Karpas-422 (cell line): ENCODE measurements at places on chromosomes 1 and 21. TPM values are rescaled to one million over a fixed set of nuclear protein-coding genes. Genes with fewer than 3 reads are reported as not detected.

IVL gene
- total RNA-seq, result not detected in 2 replicates

DNA sequence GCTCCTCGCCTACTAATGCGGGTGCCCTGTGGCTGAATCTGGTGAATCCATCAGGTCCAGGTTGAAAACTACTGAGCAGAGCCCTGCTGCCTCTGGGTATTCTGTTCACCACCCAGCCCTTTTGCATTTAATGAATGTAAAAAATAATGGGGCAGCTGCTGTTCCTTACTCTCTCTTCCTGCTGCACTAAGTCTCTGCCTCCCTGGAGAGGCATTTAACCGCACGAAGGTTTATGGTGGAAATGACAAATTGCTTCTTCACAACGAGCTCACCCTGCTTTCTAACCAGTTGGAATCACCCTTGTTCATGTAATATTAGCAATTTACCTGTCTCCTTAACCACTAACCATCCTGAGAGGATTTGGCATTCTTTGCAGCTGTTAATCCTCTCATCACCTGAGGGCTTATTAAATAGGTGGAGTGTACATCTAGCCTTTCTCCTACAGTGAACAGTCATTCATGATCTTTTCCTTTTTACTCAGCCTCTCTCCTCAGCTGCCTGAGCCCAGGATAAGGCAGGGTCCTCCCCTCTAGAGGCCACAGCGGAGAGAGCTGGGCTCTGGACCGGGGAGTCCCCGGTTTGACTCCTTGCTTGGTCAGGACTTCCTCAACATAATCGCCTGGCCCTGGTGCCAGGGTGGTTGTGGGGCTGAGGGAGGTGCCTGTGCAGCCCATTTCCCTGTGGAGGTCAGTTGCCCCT, 97.6 kb downstream of the NOS1AP start:
- H3K36me3 ChIP-seq, result no peaks in the 10 kb centered on the region
- H3K4me3 ChIP-seq, result no peak overlapping the region
- no peak for DNase-seq
- H3K27me3 ChIP-seq, result no peaks in the 10 kb centered on the region

DNA sequence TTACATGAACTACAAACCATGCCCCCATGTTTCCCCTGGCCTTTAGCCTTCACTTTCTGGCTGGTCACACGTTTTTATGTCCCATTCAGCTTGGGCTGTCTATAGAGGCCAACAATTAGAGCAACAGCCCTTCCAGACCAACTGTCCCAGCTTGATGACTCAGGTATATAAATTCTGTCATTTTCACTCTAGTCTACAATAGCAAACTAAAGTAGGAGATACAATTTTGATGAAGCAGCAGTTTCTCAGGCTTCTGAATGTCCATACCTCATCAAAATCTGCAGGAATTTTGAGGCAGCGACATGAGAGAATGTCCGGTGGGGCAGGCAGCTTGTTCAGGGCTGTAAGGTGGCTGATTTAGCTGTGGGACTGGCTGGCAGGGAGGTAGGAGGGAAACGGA, 45.6 kb upstream of the VAV3 start:
- no peaks in the 10 kb centered on the region for H3K27me3 ChIP-seq
- H3K27ac ChIP-seq, result no peak overlapping the region
- peaks cover 13% of the 10 kb centered on the region; the same call in 1 of the 2 replicates for H3K4me1 ChIP-seq
- H3K36me3 ChIP-seq, result no peaks in the 10 kb centered on the region
- DNase-seq, result no peak
- H3K4me3 ChIP-seq, result no peak overlapping the region

LRRC71 gene
- total RNA-seq, result not detected in 2 replicates

GRCh38 chr1:84350104-84350503, 48.2 kb upstream of the DNASE2B start:
- no peak for DNase-seq
- no peak overlapping the region for H3K27ac ChIP-seq
- H3K27me3 ChIP-seq, result no peaks in the 10 kb centered on the region
- no peaks in the 10 kb centered on the region for H3K36me3 ChIP-seq
- H3K4me1 ChIP-seq, result no peaks in the 10 kb centered on the region

- peak overlapping the region; percentile 51 for H3K27ac ChIP-seq
- DNase-seq, result peak; percentile 76
- H3K27me3 ChIP-seq, result no peaks in the 10 kb centered on the region
- peaks cover 9% of the 10 kb centered on the region; the same call in 1 of the 2 replicates for H3K36me3 ChIP-seq
These were observed 2.0 kb downstream of the EFHD2 start for GRCh38 chr1:15411593-15412137.

DNA sequence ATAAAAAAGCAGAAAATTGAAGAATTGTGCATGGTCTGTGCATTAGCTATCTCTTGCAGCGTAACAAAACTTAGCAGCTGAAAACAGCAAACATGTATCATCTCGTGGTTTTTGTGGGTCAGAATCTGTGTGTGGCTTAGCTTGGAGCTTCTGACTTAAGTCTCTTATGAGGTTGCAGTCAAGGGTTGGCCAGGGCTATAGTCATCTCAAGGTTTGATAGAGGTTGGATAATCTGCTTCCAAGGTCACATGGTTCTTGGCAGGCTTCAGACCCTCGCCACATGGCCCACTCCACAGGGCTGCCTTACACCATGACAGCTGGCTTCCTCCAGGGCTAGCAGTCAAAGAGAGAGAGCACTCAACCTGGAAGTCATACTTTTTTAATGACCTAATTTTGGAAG, 35.9 kb downstream of the CNST start:
- H3K4me3 ChIP-seq, result no peak overlapping the region
- no peaks in the 10 kb centered on the region; the same call in 1 of the 2 replicates for H3K36me3 ChIP-seq
- no peak overlapping the region for H3K27ac ChIP-seq
- H3K27me3 ChIP-seq, result no peaks in the 10 kb centered on the region
- DNase-seq, result no peak

KCNH1 gene
- total RNA-seq, result not detected in 2 replicates

TOR1AIP1 gene
- 22.6 and 51.0 TPM in 2 replicates for total RNA-seq

DNA sequence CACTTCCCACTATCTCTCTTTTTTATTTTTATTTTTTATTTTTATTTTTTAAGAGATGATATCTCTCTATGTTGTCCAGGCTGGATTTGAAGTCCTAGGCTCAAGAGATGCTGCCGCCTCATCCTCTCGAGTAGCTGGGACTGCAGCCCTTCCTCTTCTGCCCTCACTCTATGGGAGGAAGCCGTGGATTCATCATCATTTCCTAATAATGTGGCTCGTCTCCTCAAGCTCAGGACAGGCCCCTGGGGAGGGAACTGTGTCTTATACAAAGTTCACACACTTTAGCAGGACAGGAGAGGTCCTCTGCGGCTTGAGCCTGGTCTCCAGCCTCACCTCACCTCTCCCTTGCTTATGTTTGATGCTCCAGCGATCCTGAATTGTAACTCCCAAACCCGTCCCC, 16.5 kb upstream of the IFFO2 start:
- no peaks in the 10 kb centered on the region for H3K4me1 ChIP-seq
- no peak for DNase-seq
- H3K36me3 ChIP-seq, result no peaks in the 10 kb centered on the region
- H3K4me3 ChIP-seq, result no peak overlapping the region

RAD54L gene
- 10.5 and 18.0 TPM in 2 replicates for total RNA-seq

DNA sequence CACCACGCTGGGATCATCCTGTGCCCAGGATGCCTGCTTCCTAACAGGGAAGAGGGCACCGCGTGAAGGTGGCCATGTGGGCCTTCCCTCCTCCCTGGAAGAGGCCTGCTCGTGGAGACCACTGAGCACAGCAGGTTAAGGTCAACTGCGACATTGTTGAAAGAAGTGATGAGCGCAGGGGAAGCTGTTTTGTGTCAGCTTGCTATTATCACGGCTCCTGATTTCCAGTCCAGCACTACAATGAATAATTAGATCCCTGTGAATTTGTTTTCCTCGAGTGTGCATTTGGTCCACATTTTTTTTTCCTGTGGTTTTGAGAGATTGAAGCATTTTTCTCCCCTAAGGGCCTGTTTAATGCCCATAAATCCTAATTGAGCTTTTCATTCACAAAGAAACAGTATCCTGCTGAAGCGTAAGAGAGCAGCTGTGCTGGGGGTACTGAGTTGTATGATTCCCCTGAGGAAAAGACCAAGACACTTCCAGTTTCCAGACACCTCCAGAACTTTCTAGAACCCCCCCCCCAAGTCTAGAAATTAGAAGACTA, 204.9 kb downstream of the KCNJ6 start:
- no peaks in the 10 kb centered on the region for H3K36me3 ChIP-seq
- no peak overlapping the region for H3K4me3 ChIP-seq
- H3K27me3 ChIP-seq, result no peaks in the 10 kb centered on the region
- H3K4me1 ChIP-seq, result no peaks in the 10 kb centered on the region
- no peak for DNase-seq
- no peak overlapping the region for H3K27ac ChIP-seq

DNA sequence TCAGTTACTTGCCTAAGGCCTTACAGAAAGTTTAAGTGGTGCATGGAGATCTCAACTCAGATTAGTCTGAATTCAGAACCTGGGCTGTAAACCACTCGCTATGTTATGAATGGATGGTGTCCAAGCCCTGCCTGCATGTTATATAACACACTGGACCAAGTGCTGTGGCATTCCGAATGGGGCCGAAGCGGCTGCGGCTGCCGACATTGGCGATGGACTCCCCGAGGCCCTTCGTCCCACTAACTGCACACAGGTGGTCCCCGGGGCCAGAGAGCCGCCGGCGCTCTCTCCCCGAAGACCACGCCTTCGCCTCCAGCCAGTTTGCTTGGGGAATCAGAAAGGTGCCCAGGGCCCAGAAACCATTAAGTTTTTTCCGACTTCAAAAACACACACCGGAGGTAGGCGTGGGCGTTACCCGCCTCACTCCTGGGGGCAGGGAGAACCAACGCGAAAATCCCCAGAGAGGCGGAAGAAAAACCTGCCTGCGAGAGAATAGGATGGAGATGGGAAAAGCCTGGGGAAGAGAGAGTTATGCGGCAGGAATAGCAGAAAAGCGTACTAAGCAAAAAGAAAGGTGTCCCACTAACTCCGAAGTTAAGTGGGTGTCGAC, 579 bp upstream of the TENT5C start:
- no peaks in the 10 kb centered on the region for H3K36me3 ChIP-seq
- H3K4me3 ChIP-seq, result peak overlapping the region; percentile 71
- peaks cover 26% of the 10 kb centered on the region for H3K4me1 ChIP-seq
- no peak overlapping the region for H3K27ac ChIP-seq
- H3K27me3 ChIP-seq, result no peaks in the 10 kb centered on the region

- no peak for DNase-seq
- peaks cover 50% of the 10 kb centered on the region; the same call in 1 of the 2 replicates for H3K36me3 ChIP-seq
- H3K4me1 ChIP-seq, result peaks cover 48% of the 10 kb centered on the region
- H3K27me3 ChIP-seq, result no peaks in the 10 kb centered on the region
These were observed 1.7 kb downstream of the ANGPTL1 start for GRCh38 chr1:178869119-178869697.

FCRLB gene
- total RNA-seq, result 937 and 1,205 TPM in 2 replicates

- no peaks in the 10 kb centered on the region for H3K27me3 ChIP-seq
- no peaks in the 10 kb centered on the region for H3K36me3 ChIP-seq
These were observed 193.5 kb downstream of the RWDD3 start for GRCh38 chr1:95427525-95427924.

DNA sequence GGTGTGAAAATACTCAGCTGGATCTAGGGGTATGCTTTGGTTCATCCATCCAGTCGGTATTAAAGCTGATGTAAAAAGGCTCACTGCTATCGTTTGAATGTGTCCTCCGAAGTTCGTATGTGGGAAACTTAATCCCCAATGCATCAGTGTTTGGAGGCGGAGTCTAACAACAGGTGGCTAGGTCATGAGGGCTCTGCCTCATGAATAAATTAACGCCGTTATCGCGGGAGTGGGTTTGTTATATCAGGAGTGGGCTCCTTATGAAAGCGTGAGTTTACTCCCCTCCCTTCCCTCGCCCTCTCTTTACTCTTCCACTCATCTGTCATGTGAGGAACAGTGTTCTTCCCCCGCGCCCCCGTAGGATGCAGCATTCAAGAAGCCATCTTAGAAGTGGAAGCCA, 48.9 kb upstream of the ZNF281 start:
- H3K27me3 ChIP-seq, result no peaks in the 10 kb centered on the region
- no peaks in the 10 kb centered on the region for H3K36me3 ChIP-seq
- DNase-seq, result no peak
- no peak overlapping the region for H3K4me3 ChIP-seq

- H3K4me1 ChIP-seq, result no peaks in the 10 kb centered on the region
- no peaks in the 10 kb centered on the region for H3K36me3 ChIP-seq
- no peak for DNase-seq
- H3K4me3 ChIP-seq, result no peak overlapping the region
- H3K27ac ChIP-seq, result no peak overlapping the region
These were observed 94.6 kb upstream of the SLC44A3 start for GRCh38 chr1:94725566-94725965.

CACNA1S gene
- total RNA-seq, result not detected in 2 replicates

DNA sequence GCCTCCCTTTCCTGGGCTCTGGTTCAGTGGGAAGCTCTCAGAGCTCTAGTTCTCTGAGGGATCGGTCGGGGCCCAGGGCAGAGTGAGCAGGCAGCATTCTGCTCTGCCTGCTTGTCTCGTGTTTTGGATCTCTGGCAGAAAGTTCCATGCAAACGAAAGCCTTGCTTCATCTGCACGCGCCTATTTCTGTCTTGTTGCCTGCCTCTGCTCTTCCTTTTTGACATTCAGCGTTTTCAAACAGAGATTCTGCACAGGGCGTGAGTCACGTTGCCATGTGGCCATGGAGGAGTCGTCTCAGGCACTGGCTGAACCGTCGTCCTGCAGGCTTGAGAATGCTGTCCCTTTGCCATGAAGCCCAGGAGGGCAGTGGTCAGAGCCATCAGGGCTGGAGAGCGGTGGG, 20.3 kb downstream of the AJAP1 start:
- no peak overlapping the region for H3K27ac ChIP-seq
- H3K36me3 ChIP-seq, result no peaks in the 10 kb centered on the region
- no peaks in the 10 kb centered on the region for H3K4me1 ChIP-seq
- no peak overlapping the region for H3K4me3 ChIP-seq

DNA sequence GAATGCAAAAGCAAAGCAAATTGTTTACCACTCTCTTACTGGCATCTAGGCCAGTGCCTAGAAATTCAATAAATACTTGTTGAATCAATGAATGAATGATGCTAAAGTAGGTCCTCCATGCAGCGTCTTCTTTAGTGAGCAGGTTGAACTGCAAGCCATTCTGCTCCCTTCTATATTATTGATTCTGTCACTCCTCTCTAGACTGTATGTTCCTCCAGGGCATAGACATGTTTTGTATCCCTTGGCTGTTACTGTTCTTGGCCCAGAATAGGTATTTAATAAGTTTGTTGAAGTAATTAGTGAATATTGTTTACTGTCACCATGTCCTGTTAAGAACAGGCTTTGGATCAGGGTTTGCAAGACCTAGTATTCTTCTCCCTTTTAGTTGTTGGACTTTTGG, 43.7 kb downstream of the OSBPL9 start:
- H3K4me3 ChIP-seq, result no peak overlapping the region
- no peak overlapping the region for H3K27ac ChIP-seq
- no peaks in the 10 kb centered on the region for H3K27me3 ChIP-seq
- H3K4me1 ChIP-seq, result no peaks in the 10 kb centered on the region

- DNase-seq, result no peak
- no peaks in the 10 kb centered on the region for H3K4me1 ChIP-seq
- no peak overlapping the region for H3K27ac ChIP-seq
- H3K4me3 ChIP-seq, result no peak overlapping the region
- no peaks in the 10 kb centered on the region for H3K27me3 ChIP-seq
These were observed 63.9 kb upstream of the VAV3 start for GRCh38 chr1:108028841-108029388.

TFF2 gene
- not detected in 2 replicates for total RNA-seq
